ENCODE measurements at places on chromosomes 3 and 15.

DNA sequence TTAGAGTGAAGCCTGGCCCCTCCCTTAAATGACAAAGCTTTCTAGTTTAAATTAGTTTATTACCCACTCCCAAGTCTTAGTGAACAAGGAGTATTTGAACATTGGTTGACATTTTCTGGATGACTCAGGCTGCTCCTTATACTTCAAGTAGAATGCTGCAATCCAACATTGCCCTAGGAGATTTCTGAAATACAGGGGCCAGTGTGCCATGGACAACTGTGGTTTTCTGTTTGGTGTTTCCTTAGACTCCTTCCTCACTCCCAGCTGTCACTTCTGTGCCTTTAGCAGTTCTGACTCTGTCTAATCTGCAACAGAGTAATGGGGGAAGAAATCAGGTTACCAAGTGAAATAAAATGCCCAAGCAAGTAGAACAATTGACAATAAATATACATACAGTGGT lies 116.1 kb upstream of the P2RY1 start:
- DNase-seq: no peak

DNA sequence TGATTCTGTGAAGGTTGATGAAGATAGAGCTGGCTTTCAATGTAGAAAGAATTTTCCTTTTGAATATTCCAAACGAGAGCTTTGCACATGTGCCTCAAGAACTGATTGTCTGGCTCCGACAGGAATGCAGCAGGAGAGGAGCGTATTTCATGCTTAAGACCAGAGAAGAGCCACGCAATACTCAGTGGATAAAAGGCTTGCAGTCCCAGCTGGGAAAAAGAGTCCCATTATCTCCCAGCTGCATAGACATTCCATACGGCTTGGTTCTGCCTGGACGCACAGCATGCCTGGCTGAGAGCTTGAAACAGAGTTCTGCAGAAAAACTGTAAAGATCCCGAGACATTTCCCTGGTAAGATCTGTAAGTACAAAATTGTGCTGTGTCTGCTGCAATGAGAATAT lies at the start of gene CNTN6:
Gene CNTN6 (plus strand): TSS at position 254 of the 400 bp plus-strand sequence. CDS start 54,985 bp downstream, outside the sequence.
- no peak for DNase-seq

GRCh38 chr3:50825841-50826240 lies 151.1 kb downstream of the DOCK3 start:
- DNase-seq: no peak

DNA sequence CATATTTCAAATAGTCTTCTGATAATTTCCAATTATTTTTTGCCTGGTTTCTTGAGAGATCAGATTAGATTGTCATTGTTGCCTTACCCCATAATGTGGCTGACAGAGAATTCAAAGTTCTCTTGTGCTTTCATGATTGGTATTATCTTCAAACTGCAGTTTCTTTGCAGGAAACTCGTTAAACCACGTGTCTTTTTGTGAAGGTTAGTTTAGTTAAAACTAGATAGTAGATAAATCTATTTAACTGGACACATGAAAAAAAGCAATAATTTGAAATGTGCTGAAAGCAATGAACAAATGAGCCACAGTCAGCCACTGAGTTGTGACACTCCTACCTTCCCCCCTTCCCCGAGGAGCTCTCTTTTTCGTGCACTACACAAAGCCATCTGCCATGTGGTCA lies 327.5 kb upstream of the UMPS start:
- DNase-seq: no peak

- DNase-seq: no peak
Measured at GRCh38 chr15:58517682-58518525, 86.1 kb downstream of the LIPC start.

GRCh38 chr3:15654891-15655290 lies 53.3 kb downstream of the BTD start:
- DNase-seq: no peak

Data from NCI-H1417 treated with DMSO at 0.1 percent for 48 hours (cell line).